ENCODE measurements at places on chromosomes 11 and 22.

DNA sequence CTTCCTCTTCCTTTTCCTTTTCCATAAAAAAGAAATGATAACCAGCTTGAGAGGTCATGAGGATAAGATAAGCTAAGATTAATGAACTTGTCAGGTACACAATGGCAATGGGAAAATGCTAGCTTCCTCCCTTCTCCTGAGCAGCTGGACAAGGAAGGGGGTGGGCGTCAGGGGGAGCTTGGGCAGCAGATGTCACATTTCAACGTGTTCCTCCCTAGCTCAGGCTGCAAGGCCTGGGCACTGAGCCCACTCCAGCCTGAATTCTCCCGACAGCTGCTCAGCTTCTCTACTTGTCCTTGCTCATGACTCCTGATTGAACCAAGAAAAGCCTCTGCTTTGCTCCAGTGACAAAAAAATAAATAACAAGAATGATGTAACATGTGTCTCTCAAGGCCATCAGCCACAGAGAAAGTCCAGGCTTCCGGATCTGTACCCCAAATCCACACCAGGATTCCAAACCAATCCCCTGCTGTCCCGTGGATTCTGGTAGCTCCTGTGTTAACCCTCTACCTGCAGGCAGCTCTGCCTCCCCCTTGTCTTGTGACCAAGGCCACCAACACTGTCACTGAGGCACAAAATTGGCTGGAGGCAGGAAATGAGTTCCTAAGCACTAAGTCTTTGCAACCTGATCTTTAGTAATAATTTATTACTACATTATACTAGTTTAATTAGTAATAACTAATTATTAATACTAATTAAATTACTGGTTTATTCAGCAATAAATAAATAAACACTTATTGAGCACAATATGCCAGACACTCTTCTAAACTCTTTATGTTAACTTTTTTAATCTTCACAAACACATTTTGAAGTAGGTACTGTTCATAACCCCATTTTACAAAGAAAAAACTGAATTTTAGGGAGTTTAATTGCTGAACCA lies 146.5 kb downstream of the CCDC34 start:
- DNase-seq = no peak

DNA sequence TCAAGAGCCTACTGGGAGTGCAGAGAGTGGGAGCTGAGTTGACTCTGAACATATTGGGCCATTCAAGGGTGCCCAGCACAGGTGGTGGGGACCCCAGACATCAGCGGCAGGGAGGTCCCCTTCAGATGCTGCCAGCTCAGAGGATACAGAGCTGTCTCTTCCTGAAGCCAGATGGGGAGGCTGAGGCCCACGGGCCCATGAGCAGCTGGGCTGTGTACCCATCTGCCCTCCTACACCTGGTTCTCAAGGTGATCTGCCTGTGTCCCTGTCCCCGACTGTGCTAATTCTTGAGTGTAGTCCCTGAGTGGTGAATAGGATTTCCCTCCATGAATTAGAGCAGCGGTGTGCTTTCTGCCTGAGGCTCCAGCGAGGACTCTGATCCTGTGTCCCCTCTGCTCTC lies 76.3 kb downstream of the MICAL2 start:
- no peak for DNase-seq

DNA sequence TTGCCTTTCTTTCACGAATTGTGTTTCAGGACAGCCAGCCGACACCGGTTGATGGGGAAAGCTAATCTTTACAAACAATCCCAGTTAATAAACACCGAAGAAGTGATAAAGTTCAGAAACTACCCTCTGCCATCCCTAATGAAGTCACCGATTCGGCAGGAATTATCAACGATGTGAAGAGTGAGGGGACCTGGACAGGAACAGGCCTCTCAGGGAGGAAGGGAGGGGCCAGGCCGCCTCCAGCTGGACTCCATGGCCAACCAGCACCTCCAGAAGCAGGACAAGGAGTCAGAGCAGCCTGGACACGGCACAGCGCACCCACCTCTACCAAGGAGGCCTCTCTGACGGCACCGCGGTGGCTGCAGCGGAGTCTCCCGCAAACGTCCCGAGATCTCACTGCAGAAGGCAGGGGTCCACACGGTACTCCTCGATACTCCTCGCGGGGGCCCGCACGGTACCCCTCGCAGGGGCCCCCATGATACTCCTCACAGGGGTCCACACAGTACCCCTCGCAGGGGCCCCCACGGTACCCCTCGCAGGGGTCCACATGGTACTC lies 3.9 kb downstream of the TOLLIP start:
- DNase-seq = no peak

- DNase-seq = no peak
These were observed 23.3 kb downstream of the ST3GAL4 start for GRCh38 chr11:126378763-126379162.

DNA sequence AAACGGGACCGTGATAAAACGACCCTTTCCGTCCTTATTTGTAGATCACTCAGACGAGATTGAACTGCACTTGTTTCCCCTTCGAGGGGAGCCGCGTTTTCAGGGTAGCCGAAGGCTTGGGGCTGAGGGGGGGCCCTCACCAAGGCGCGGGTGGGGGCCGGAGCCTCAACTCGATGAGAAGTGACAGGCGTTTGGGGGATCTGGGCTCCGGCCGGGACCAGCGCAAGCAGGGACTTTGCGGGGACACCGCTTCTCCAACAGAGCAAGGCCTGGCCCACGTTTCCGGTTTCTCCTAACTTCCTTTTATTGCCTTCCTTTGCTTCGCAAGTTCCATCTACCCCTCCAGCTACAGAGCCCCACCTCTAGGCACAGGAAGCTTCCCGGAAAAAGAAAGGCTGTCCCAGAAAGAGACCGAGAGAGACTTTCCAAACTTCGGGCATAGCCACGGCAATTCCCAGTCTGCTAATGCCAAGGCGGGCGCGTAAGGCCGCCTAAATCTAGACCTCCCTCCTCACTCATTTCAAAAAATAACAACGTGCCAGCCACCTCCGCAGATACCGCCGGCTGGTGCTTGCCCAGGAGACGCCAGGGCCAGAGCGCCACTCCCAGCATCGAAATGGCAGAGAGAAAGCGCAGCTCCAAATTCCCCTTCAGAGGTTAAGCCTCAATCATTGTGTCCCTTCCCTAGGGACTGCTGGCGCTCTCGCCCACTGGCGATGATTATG lies 6.6 kb downstream of the PAX6 start:
- DNase-seq = no peak

DNA sequence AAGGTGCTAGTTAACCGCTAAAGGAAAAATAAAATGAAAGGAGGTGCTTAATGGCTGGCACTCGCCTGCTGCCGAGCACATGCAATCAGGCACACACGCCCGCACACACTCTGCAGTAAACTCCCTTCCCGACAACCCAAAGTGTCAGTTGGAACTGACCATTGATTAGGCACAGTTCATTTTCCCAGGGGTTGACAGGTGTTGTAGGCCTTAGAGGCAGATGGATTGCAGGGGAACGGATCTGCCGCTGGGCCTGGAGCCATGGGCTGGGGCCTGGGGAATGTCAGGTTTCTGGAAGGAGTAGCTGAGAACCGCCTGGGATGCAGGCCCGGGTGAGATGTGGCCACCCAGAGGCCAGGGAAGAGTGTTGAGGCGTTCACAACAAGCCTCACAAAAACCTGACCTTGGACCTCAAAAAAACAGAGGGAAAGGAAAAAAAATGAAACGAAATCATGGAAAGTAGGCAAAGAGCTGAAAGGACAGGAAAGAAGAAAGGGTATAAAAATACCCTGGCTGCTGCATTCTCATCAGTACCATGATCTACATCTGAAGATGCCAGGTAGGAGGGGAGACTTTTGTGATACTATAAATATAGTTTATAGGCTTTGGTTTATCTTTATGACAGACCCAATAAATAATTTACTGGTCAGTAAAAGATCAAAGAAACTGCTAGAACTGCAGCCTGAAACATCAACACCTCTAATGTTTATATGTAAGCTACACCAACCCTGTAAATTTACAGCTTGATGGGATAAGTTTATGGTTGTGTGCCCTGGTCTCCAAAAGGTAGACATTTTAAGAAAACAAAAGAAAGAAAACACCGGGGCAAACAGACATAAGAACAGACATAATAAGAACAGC lies 313.4 kb downstream of the BUD13 start:
- no peak for DNase-seq
